G401 (cell line): ENCODE measurements at places on chromosomes 7 and 10.
A peak's percentile ranks its signal among the peaks of the same experiment; 100 is the strongest.

DNA sequence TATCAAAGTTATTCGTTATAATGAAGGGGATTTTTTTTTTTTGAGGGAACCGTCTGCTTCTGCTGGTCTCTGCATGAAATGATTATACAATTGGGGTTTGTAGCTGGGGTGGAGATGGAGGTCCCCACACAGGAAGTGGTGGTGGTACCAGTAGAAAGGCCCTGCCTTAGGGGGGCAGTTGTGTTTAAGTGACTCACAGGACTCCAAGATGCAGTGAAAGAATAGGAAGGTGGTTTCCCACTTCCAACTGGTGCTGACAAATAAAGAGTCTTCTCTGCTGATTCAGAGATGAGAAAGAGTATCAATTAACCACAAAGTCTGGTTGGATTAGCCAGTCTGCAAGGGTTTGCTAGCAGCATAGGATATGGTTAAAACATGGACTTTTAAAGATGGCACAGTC, 376.0 kb downstream of the SORCS3 start:
- DNase-seq: no peak

DNA sequence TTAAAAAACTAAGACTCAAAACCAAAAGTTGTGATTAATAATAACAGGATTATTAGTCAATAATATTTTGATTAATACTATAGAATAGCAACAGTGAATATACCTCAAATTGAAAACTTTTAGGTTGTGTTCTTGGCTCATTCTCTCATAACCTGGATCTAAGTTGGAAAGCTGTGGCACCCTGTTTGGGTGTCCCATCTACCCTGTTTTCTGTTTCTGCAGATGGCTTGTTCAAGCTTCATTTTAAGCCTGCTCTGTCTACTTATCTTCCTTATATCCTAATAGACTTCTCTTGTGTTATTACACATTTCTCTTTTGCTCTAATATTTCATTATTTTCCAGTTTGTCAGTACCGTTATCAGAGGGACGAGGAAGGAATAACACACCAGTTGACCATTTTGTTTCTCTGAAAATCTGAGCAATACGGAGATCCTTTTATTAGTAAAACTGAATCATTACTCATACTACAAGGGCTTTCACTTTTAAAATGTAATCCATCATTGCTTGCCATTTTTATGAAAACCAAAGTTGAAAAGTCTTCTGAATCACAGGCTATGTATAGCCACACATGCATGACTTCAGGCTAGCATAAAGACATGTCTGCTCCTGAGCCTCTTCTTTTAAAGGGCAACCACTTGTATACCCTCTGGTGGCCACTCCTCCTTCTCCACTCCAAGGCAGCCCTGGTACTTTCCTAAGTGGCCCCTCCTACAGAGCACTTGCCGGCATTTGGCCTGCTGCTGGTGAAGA, 22.3 kb downstream of the COX15 start:
- DNase-seq: no peak

GRCh38 chr7:47326808-47327207, 255.1 kb downstream of the TNS3 start:
- no peak for DNase-seq

GRCh38 chr7:116212869-116213268, 2.5 kb downstream of the TES start:
- no peak for DNase-seq

DNA sequence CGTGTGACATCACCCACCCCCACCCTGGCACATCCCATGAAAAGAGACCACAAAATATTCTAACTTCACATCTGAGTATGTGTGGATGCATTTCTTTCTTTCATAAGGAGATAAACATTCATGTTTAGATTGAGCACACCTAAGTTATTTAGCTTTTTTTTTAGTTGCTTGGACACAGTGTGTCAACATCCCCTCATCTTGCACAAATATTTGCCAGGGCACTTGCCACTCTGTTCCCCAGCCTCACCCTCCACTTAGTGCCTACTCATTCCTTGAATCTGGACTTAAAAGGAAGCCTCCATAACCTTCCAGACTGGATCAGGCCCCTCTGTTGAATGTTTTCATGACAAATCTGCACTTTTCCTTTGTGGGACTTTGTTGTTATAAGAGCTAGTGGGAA, 338.9 kb upstream of the IGFBP3 start:
- DNase-seq: no peak

- no peak for DNase-seq
Measured at GRCh38 chr10:43193496-43194080, 55.3 kb downstream of the CSGALNACT2 start.

DNA sequence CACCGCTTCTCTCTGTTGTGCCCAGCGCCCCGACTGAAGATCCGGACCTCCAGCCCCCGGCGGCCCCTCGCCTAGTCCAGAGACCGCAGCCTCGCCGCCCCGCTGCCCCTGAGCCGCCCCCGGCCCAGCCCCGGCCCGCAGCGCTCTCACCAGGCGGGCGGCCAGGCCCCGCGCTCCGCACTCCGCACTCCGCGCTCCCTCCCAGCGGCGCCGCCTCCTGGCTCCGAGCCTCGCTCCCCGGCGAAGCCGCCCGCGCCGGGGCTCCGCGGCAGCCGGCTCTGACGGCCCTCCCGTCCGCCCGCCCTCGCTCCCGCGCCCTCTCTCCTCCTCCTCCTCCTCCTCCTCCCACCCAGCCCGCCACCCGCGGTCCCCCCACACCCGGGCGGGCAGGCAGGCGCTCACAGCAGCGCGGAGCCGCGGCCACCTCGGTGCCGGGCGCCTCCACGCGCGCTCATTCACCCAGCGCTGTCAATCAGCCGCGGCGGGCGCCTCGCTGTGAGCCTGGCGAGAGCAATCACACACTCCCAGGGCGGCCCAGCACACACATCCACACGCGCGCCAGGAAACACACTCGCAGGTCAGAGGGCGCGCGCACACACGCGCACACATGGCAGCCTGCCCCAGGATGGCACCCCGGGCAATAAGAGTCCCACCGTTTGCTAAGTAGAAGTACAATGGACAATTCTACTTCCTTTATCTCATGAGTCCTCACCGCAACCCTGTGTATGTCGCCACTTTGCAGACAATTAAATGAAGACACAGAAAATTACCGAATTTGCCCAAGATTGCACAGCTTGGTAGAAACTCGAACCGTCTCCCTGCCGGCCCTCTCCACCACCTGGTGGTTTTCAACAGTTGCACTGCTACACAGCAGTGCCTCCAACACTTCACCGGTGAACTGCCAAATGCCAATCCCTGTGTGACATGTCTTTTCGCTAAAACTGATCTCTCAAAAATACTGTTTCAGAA, at the start of gene PRRT4:
PRRT4 (minus strand) TSS at position 280 of the 969 bp plus-strand sequence.
- DNase-seq: peak; percentile 51

GRCh38 chr7:158564663-158565035, 23.0 kb downstream of the PTPRN2 start:
- no peak for DNase-seq
